ENCODE measurements at places on chromosomes 7 and 10.

- no peak for DNase-seq
Measured at GRCh38 chr7:100894860-100895700, 608 bp downstream of the ACHE start.

DNA sequence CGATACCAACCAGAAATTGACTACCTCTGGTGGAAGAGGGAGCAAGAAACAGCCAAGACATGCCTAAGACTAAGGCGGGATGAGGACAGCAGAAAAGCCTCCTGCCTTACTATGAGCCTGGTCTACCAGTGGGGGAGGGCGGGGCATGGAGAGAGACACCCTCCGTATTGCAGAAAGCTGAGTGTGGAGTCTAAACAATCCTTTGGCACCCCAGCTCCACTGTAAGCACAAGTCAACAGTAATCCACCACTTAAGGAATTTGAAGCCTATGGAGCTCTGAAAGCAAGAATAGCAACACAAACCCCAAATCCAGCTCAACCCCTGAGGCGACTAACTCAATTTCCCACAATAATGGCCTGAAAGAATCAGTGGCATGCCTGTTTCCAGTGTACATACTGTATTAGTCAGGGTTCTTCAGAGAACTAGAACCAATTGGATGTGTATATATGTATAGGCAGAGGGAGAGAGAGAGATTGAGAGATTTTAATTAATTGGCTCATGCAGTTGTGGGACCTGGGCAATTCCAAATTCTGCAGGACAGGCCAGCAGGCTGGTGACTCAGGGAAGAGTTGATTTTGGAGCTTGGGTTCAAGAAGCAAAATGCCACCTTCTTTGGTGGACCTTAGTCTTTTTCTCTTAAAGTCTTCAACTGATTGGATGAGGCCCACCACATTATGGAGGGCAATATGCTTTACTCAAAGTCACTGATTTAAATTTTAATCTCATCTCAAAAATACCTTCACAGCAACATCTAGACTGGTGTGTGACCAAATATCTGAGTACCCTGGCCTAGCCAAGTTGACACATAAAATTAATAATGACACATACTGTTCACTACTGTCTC, 13.5 kb downstream of the PPIF start:
- DNase-seq, result no peak

GRCh38 chr7:99666013-99666395, 13.8 kb downstream of the CYP3A5 start:
- no peak for DNase-seq

DNA sequence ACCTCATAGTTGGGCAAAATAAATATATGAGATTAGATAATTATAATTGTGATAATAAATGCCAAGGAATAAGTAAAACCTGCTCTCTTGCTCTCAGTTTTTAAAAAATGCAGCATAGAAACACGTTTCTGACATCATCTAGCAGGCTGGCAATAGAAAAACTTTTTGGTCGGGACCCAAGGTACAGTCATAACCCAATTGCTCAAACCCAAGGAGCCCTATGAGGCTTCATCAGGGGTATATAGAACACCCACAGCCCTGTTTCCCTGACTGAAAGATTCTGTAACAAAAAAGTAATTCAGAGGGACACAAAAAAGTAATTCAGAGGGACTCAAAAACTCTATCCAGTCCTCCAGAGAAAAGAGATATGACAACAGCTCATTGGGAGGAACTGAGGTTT, 3.8 kb downstream of the PDE1C start:
- DNase-seq, result no peak

DNA sequence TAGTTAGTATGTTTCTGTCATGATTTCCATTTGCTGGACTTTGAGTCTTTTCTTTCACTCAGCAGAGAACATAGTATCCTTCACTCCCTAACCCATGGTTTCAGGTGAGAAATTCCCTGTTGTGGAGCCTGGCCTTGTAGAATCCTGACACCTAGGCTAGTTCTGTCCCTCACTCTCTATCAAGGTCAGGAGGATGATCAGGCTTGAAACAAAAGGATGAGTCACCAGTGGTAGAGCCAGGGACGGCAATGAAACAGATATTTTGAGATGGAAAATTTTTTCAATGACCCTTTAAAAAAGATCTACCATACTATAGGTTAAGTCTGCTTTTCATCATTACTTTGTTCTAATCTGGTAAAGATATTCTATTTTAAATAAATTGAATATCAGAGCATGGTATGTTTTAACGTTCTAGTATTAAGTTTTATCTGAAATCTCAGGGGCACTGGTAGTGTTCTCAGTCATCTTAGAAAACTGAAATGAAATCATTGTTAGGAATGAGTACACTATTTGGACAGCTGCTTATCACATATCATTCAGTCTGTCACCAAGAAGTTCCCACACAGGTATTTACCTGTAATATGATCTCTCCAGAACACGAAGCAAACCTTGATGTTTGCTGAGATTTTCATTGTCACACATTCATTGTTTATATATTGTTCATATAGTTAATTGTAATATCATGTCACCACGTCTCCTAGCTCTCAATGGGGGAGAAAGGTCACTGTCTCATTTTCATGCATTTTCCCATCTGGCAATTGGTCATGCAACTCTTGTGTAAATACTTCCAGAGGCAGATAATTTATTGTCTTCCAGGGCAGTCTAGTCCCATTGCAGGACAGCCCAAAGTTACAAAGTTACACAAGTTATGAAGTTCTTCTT, 299.9 kb upstream of the LRRTM3 start:
- DNase-seq, result no peak

All from astrocyte of the spinal cord (primary cell).